ENCODE measurements at places on chromosomes 16 and 17.
A peak's percentile ranks its signal among the peaks of the same experiment; 100 is the strongest.

DNA sequence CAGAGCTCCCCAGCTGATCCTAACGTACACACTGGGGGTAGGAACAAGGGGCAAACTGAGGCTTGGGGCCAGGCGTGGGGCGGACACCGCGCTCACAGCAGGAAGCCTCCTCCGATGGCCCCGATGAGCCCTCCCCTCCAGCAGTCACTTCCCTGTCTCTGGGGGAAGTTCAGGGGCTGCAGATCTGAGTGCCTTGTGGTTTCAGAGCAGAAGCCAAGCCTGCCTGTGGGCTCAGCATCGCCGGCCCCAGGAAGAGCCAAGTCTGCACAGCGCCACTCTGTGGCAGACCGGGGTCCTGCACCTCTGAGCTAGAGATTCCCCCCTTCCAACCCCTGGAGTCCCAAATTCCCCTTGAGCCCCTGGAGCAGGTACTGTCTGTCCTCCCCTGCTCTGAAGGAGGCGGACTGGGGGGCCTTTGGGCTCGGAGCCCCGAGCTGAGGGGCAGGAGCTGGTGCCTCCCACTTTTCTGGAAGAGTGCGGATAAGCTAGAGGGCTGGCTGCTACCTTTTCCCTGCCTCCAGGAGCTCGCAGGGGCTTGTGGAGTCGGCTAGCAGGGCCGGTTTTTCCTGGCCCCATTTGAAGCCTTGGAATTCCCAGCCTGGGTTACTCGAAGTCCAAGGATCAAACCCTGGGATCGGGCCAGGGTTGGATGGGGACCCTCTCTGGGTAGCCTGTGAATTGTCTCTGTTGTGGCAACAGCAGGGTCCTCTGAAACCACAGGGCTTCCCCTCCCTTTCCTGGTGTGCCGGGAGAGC is 2.9 kb downstream of the GSE1 start:
- no peak for DNase-seq

GRCh38 chr17:5019475-5019956 is 15.7 kb downstream of the SLC52A1 start:
- DNase-seq = no peak

- no peak for DNase-seq
Observed at GRCh38 chr17:42740699-42741098, 4.1 kb downstream of the EZH1 start.

DNA sequence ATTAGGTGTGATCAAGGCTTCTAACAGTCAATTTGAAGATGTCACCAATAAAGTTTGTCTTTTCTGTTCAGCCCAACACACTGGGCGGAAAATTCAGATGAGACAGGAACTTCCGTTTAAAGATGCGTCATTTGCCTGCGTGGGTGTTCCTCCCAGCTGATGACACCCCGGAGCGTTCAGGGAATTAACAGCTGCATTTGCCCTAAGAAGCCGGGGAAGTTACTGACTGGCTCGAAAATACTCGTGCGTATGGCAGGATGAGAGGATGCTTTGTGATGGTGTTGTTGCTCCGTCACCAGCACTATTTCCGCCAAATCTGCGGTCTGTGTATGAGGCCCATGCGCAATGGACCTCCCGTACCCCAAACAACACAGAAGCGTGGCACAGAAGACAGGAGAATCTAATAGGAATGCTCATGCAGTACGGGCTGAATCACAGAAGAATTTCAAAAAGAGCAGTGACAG is 11.9 kb upstream of the PVALEF start:
- no peak for DNase-seq

- DNase-seq = peak; percentile 39
Observed at GRCh38 chr17:72421128-72422092, 300.6 kb downstream of the SOX9 start.

DNA sequence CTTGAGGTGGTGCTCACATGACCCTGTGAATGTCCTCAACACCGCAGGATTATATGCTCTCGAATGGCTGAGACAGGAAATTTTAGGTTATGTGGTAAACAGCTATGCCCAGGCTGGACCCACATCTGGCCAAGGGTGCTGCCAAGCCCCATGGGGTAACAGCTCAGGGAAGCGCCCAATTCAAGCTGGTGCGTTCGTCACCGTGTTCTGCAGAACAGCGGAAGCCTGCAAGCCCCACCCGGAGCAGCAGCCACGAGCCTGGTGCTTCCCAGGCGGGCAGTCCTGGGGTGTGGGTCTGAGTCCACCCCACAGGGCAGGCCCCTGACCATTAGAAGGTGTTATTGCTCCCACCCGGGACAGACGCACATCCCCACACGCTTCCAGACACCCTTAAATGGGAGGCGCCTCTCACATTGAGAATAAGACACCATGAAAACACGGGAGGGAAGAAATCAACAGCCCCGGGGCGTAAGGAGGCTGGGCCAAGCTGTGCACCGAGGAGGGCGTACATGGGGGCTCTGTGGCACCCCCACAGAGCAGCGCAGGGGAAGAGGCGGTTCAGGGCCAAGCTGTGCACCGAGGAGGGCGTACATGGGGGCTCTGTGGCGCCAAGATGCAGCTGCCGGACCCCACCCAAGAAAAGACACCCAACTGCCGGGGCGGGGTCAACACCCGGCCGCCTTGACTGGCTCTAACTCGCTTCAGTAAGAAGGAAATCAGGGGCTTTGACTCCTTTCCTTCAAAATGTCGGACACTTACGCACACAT is 2.9 kb upstream of the CYBA start:
- no peak for DNase-seq

DNA sequence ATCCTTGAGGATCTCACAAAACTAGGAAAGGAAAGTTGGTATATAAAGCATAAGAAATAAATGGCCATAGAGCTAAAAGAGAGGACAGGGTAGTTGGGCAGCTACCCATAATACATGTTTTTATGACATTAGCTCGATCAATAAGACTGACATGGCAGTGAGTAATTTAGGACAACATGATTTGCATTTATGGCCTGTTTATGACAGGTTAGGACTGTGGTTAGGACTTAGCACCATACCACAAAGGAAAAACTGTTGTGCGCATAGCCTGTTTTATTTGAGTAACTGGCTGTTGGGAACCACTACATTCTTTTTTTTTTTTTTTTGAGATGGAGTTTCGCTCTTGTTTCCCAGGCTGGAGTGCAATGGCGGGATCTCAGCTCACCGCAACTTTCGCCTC is 18.0 kb upstream of the TRIM37 start:
- no peak for DNase-seq

DNA sequence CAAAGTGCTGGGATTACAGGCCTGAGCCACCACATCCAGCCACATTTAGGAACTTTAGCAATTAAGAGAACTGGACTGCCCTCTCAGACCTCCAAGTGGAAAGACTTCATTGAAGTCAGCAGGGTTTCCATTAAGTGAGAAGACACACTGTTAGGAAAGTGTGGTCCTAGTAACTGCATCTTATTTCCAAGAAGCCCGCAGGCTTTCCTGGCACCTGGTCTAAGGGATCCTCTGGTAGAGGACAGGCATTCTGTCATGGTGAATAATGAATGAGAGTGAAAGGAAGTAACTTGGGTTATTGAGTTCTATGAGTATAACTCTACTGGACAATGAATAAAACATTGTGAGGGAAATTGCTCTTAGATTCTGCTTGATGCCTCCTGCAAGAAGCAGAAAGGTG is 14.1 kb downstream of the C17orf75 start:
- no peak for DNase-seq

GRCh38 chr17:36721560-36722120 is 120.3 kb downstream of the MRM1 start:
- DNase-seq = no peak

GRCh38 chr17:42563543-42563942 is 1.6 kb downstream of the COASY start:
- no peak for DNase-seq

- no peak for DNase-seq
Observed at GRCh38 chr17:73594025-73594424, 50.2 kb downstream of the SDK2 start.

DNA sequence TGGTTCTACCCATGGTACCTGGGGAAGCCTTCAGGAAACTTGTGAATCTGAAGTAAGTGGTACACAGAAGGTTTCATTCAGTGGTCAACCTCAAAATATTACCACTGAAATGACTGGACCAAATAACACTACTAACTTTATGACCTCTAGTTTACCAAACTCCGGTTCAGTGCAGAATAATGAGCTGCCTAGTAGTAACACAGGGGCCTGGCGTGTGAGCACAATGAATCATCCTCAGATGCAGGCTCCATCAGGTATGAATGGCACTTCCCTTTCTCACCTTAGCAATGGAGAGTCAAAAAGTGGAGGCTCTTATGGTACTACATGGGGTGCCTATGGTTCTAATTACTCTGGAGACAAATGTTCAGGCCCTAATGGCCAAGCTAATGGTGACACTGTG is 55.9 kb upstream of the SLC5A11 start:
- no peak for DNase-seq

GRCh38 chr17:62662855-62663254 is 35.4 kb downstream of the MRC2 start:
- no peak for DNase-seq

DNA sequence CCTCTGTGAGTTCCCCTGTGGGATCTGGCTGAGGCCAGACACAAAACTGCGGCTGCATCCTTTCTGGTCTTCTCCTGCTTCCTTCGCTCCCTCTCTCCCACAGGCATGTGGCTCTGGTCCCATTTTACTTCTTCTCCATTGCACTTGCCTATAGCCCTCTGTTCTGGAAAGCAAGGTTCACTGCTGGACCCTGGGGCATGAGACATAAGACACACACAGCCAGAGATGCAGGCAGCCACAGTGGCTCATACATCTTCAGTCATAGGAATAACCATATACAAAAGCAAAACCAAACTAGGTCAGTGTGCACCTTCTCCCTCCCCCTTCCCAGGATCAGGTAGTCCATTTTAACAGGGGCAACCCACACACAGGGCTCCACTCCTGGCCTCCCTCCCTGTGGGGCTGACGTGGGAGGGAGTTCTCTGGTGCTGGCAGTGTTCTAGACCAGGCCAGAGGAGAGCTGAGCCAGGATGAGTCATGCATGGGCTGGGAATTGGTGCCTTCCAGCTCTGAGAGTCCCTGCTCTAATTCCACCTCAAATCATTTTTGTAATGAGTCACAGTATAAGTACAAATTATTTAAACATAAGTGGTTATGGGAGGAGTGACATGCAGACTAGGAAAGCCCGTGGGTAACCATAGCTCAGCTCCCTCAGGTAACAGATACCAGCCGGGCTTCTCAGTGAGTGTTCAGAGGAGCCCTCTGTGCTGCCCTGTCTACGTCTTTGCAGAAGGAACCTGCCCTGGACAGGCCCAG is 58.0 kb downstream of the ASIC2 start:
- DNase-seq = peak; percentile 29

DNA sequence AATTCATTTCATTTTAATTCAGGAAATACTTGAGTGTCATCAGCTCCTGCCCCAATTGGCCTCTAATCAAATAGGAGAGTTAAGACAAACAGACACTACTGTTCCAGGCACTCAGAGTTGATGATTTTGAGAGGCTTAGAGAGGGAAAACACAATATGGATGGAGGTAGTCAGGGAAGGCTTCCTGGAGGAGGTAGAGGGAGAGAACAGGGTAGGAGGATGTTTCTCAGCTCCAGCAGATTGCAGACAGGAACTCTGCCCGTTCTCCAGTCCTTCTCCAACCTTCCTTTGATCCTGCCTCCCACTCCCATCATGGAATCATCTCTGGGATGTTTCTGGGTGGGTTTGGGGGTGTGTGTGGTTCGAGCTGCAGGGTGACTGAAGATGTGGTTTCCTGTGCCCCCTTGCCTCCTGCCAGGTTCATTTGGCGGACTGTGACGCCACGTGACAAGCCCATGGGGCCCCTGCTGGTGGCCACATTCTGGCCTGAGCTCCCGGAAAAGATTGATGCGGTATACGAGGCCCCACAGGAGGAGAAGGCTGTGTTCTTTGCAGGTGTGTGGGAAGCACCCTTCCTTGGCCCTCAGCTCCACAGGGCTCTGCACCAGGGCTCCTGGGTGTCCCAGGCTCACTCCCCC is 12.2 kb upstream of the LPCAT2 start:
- DNase-seq = no peak

DNA sequence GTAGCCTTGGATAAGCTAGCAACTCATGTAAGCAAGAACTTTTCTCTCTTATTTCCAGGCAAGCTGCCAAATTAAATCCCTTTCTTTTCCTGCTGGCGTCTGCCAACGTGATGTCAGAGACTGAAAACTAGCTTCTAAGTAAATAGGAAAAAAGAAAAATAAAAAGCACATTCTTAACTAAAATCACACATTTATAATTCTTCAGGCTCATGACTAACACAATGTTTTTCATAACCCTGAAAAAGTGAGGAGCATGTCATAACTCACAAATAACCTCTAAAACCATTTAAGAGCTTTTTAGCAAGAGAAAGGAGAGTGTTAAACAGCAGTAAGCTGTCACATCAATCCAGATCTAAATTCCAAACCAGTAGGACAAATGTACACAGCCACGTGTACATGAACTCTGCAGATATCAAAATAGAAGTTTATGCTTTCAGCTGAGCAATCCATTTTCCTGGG is 110.0 kb downstream of the N4BP1 start:
- peak; percentile 63 for DNase-seq

DNA sequence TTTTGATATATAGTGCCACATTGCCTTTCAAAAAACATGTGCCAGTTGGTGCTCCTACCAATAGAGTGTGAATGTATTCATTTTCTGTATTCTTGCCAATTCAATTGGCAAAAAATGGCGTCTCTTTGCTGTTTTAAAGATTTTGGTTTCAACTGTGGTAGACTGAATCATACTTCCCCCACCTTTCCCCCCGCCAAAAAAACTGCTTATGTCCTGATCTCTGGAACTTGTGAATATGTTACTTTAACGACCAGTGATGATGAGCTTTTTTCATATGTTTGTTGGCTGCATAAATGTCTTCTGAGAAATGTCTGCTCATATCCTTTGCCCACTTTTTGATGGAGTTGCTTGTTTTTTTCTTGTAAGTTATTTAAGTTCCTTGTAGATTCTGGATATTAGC is 325.1 kb upstream of the KCNJ16 start:
- no peak for DNase-seq

DNA sequence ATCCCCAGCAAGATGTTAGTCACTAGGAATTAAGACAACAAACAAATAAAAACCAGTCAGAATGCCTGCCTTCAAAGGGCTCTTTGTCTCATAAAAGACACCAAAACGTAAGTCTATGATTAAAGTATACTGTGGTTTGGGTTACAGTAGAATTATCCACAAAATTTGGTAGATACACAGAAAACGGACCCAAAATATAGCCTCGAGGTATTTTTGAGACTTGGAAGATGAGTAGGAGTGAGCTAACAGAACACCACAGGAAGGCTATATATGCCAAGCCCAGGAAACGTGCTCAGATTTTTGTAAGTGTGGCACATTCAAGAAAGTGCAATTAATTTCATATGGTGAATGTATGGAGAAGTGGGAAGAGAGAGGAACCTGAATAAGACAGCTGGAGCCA is 831.4 kb downstream of the CDH11 start:
- DNase-seq = no peak

- DNase-seq = no peak
Observed at GRCh38 chr17:47884427-47884740, 11.7 kb upstream of the SP2 start.

DNA sequence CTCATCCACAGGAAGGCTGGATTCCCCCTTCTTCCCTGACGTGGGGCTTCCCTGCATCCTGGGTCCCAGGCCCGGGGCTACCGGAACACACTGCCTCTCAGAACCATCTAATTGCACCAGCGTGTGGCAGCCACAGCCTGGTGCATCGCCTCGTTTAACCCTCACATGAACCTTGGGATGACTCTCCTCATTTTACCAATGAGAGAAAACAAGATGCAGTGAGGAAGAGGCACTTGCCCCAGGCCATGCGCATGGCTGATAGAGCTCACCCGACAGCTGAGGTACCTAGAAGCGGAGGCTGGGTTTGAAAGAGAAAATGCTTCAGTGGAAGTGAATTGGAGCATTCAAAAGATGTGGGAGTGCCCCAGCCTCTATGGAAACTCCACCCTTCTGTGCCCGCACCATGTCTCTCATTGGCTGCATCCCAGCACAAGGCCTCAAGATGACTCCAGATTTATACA is 162.3 kb downstream of the KATNIP start:
- DNase-seq = no peak

Data from brain pericyte (primary cell).